ENCODE measurements at places on chromosomes 11 and 22.

DNA sequence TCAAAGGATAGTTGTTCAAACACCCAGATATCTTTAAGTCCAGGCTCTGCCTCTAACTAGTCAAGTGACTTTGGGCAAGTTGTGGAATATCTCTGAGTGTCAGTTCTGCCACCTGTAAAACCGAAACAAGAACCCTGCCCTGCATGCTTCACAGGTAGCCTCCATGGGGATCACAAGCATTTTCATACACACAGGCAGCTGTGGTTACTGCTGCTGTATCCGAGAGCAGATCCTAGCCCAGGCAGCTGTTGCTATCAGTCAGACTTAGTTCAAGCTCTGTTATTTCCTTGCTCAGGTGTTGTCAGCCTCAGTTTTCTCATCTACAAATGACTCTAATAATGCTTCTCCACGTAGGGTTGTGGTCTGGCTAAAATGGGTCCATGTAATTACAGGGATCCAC is 6.5 kb upstream of the RASD2 start:
- DNase-seq, result no peak

- no peak for DNase-seq
Measured at GRCh38 chr11:119937412-119937811, 200.5 kb downstream of the TRIM29 start.

GRCh38 chr11:22938691-22939090 is 78.4 kb upstream of the CCDC179 start:
- DNase-seq, result no peak

GRCh38 chr22:50009251-50009650 is 3.3 kb downstream of the IL17REL start:
- no peak for DNase-seq

GRCh38 chr11:100964435-100964834 is 165.2 kb downstream of the PGR start:
- DNase-seq, result peak; percentile 72

DNA sequence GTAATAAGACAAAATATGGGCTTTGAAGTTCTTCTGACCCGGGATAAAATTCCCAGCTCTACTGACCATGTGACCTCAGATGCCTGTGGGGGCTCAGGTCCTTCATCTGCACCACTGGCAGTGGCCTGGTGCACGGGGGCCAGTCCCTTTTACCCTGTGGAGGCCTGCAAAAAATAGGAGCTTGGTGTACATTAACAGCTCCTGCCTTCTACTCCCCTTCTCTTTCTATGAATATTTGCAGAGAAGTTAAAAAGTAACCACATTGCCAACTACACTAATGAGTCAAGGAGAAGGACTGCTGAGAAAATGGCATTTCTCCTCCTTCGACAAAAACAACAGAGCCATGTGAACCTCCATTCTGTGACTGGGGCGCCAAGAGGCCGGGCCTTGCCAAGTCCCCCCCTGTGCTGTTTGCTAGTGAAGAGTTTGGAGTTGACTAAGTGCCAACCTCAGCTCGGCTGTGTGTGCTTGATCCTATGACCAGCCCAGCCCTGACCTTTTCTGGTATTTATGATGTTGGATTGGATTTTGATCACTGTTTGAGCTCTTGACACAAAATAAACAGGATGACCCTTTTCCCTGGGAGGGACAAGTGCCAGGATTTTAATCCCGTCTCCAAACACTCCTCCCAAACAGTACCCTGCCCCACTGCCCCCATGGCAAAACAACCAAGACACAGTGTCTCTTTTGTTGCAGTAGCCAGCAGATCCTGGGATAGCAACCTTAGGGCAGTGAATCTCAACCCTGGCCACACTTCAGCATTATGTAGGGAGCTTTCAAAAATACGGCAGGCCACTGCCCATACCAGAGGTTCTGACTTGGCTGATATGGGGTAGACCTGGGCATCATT is 380.1 kb downstream of the LARGE1 start:
- peak; percentile 12 for DNase-seq

GRCh38 chr11:93234602-93235207 is 36.9 kb upstream of the SLC36A4 start:
- DNase-seq, result peak; percentile 80

- DNase-seq, result no peak
Measured at GRCh38 chr11:62345861-62346260, 8.6 kb downstream of the ASRGL1 start.

GRCh38 chr11:130188047-130188446 is 28.5 kb downstream of the ST14 start:
- DNase-seq, result no peak

GRCh38 chr11:84117394-84117793 is 831.2 kb upstream of the CCDC90B start:
- peak; percentile 3 for DNase-seq

GRCh38 chr11:122690801-122691548 is 35.5 kb downstream of the UBASH3B start:
- peak; percentile 76 for DNase-seq

DNA sequence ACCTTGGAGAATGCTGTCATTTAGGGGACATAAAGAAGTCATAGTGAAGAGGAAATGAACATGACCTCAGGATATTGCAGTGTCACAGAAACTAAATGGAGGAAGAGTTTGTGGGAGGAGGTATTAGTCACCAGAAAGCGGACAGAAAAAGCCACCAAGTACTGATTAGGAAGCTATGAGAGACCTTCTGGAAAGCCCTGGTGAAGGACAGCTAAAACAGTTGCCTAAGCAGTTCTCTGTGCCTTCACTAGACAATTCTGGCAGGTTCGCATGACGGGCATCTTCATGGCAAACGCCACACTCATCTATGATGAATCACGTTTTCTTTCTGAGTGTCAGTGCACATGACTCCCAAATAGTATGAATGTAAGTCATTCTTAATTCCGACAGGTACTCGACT is 325.8 kb downstream of the C11orf87 start:
- DNase-seq, result no peak

DNA sequence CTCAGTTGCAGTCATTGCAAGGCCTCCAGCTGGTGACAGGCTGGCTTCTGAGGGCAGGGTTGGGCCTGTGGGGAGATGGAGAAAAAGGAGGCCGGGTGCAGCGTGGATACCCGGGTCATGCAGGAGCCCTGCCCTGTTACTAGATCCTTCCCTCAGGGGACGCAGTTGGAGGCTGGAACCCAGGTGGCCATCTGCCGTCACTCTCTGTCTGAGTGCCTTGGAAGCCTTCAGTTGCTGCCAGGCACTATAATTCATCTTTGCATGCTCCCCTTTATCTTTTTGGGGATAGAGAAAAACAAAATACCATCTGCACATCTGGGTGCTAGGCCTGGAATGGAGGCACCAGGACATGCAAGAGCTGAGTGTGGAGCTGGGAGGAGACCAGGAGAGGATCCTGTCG is 82.7 kb downstream of the TP53I11 start:
- no peak for DNase-seq

DNA sequence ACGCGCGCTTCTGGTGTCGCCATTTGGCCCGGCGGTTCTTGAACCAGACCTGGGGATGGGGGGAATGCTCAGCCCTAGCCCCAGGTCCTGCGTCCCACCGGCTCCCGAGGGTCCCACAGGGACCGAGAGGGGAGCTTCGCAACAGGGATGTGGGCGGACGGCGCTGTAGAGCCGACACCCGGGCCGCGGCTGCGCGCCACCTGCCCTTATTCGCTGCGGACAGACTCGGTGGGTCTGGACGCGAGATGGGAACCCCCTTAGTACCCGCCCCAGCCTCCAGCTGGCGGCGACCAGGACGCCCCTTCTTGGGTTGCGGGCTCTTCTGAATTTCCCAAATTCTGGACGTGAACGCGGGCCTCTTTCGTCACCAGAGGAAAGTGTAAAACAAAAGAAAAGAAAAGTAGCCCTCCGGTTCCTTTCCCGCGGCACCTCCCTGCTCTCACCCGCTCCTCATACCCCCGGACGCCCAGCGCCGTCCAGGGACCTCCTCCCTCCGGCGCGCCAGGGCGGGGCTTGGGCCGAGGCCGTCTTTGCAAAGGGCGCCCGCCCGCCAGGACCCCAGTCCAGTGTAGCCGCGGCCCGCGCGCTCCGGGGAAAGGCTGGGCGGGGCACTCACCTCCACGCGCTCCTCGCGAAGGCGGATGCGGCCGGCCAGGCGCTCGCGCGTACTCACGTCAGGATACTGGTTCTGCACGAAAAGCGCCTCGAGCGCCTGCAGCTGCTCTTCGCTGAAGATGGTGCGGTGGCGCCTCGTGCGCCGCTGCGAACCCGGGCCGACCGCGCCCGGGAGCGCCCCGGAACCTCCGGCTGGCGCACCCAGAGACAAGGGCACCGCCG is 827 bp downstream of the GSC2 start:
- no peak for DNase-seq

- no peak for DNase-seq
Measured at GRCh38 chr22:16987822-16988221, 20.2 kb downstream of the GAB4 start.

DNA sequence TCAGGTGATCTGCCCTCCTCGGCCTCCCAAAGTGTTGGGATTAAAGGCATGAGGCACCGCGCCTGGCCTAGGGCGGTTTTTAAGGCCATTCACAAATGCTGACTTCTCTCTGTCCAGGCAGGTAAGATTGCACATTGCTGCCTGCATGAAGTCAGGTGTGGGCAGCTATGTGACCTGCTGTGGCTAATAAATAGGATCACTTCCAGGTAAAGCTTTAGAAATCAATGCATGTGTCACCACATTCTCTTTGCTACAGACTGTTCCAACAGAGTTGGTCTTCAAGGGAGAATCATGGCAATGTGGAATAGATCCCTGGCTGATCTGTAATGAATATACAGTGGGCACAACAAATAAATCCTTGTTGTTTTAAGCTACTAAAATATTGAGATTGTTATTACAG is 260.3 kb upstream of the PITPNB start:
- no peak for DNase-seq

GRCh38 chr11:80529726-80530125 is 1088.9 kb upstream of the TENM4 start:
- DNase-seq, result no peak

DNA sequence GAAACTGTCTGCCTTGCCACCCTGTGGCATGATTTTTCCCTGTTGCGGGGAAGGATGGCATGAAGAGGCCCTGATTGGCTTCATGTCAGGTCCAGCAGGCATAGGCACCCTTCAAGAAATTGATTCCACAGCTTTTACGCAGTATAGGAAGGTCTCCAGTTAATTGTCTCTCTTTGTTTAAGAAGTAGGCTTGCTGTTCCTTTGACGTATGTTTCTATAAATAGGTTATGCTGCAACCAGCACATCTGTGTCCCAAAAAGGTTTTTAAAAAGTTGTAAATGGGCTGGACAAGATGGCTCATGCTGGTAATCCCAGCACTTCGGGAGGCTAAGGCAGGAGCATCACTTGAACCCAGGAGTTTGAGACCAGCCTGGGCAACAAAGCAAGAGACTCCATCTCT is 62.6 kb downstream of the CD6 start:
- DNase-seq, result no peak

DNA sequence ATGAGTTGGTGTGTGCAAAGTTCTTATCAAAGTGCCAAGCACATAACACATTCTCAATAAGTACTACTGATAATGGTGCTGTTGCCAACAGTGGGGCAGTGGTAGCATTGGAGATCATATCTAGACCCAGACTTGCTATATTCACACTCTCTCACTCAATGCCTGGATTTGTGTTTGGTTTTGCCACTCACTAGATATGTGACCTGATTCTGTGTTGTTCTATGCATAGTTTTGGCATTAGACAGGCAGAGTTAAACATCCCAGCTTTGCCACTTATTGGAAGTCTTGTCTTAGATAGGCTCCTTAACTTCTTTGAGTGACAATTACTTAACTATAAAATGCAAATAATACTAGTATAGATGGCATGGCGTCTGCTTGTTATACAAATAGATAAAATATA is 642.6 kb upstream of the CCDC179 start:
- peak; percentile 1 for DNase-seq

- peak; percentile 31 for DNase-seq
Measured at GRCh38 chr11:35357923-35358322, 61.4 kb downstream of the SLC1A2 start.

DNA sequence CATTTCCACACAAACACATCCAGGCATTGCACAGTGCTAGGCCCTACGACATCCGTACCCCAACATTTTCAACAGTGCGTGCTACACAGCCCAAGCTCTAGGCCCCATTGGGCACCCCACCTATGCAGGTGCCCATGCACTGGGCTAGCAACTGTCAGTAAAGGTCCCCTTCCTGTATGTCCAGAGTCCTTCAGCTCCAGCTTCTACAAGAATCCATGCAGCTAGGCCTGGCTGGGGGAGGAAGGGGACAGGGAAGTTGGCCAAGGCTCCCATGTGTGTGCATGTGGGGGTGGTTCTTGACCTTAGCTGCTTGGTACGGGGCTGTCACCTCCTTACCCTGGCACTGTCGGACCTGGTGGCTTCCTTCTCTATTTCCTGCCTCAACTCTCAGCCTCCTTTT is 1.3 kb downstream of the B3GAT1 start:
- DNase-seq, result no peak

DNA sequence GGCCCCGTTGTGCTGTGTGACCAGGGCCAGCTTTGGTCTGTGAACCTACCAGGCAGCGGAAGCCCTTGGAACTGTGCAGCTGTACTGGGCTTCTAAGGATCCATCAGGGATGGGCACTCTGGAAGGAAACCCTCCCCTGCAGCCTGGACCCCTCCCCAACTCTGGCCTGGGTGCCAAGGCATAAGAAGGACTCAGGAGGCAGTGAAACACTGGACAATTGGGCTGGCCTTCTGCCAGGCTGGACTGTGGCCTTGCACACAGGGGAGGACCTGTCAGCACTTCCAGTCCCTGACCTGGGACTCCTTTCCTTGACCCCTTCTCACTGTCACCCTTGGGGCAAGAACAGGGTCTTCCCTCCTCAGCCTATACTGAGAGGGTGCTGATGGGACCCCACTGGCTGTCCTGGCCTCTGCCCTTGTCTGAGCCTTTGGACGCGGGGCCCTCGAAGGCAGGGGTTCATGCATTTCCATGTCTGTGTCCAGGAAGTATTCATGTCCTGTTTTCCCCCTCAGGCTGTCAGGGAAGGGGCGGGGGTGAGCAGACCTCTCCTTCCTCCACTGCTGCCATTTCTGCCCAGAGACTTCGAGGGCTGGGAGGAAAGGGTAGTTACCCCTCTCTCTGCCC is 39.6 kb downstream of the PDE2A start:
- DNase-seq, result no peak

GRCh38 chr22:19055801-19056200 is 66.4 kb downstream of the DGCR2 start:
- no peak for DNase-seq

DNA sequence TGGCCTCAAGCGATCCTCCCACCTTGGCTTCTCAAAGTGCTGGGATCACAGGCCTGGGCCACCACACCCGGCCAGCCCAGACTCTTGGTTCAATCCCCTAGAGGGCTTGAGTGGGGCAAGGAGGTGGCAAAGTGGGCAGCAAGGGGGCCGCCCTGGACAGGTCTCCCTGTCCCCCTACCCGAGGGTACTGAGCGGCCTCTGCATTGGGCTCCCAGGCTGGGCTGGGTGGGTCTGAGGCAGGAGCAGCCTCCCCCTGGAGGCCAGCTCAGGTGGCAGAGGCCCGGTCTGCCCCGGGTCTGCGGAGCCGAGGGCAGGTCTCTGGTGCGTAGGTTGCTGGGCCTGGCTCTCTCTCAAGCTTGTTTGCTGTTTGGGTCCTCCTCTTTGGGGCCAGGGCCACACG is 22.4 kb upstream of the CCDC188 start:
- DNase-seq, result no peak
